ENCODE measurements at places on chromosomes 12 and 14. TPM values are rescaled to one million over a fixed set of nuclear protein-coding genes. Genes with fewer than 3 reads are reported as not detected.
A peak's percentile ranks its signal among the peaks of the same experiment; 100 is the strongest.

GRCh38 chr14:67583711-67584644 is 16.1 kb downstream of the PIGH start:
- H3K27me3 ChIP-seq, result no peaks in the 10 kb centered on the region
- peak; percentile 39 for DNase-seq
- no peaks in the 10 kb centered on the region for H3K36me3 ChIP-seq

DNA sequence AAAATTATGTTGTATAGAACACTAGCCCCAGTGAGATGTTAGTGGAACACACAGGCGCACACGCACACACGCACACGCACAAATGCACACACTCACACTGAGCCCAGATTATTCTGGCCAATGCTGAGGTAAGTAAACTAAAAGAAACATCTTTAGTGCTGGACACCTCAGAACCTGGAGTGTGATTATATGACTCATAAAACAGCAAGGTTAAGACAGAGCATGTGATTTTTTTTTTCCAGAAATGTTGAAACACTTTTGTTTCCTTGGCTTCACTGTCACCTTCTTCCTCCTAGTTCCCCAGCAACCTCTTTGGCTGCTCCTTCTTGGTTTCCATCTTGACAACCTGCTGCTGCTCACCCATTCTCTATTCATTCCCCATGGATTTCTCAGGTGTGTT is 141.0 kb upstream of the ALG10B start:
- H3K4me1 ChIP-seq, result no peaks in the 10 kb centered on the region
- no peaks in the 10 kb centered on the region for H3K27me3 ChIP-seq
- H3K4me3 ChIP-seq, result no peak overlapping the region
- no peak for DNase-seq

GRCh38 chr12:93855261-93855660 is 178.1 kb downstream of the CRADD start:
- peaks cover 2% of the 10 kb centered on the region for H3K36me3 ChIP-seq
- H3K4me3 ChIP-seq, result no peak overlapping the region
- no peak overlapping the region for H3K27ac ChIP-seq
- peaks cover 7% of the 10 kb centered on the region for H3K4me1 ChIP-seq
- DNase-seq, result no peak
- H3K27me3 ChIP-seq, result no peaks in the 10 kb centered on the region

Gene RNFT2
- 11.6 TPM for total RNA-seq

Gene MYBPC1
- not detected for total RNA-seq

Gene PAH
- not detected for total RNA-seq

- peak; percentile 83 for DNase-seq
- peaks cover 10% of the 10 kb centered on the region for H3K27me3 ChIP-seq
- H3K4me1 ChIP-seq, result peaks cover 41% of the 10 kb centered on the region
These were observed 4.4 kb downstream of the TXNRD1 start for GRCh38 chr12:104219908-104220404.

Gene LRRC74A
- not detected for total RNA-seq

DNA sequence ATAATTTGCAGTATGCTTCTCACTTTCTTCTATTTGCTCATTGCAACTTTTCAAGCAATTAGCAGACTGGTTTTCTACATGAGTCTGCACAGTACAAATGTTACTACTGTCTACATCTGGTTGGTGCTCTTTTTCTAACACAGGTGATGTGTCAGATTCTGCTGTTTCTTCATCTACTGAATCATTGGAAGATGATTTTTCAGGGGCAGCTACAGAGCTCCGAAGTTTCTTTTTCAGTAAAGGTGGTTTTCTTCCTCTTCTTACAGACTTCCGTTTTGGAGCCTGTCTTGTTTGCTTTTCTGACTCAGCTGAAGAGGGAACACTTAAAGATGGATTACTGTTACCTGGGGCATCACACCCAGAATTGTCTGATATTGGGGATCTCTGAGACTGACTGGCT is 62.1 kb downstream of the SCAF11 start:
- H3K27ac ChIP-seq, result peak overlapping the region; percentile 10
- no peak overlapping the region for H3K4me3 ChIP-seq
- H3K27me3 ChIP-seq, result no peaks in the 10 kb centered on the region

- H3K4me1 ChIP-seq, result no peaks in the 10 kb centered on the region
- no peaks in the 10 kb centered on the region for H3K36me3 ChIP-seq
- no peaks in the 10 kb centered on the region for H3K27me3 ChIP-seq
- no peak for DNase-seq
These were observed 32.1 kb downstream of the GALNT16 start for GRCh38 chr14:69291891-69292561.

DNA sequence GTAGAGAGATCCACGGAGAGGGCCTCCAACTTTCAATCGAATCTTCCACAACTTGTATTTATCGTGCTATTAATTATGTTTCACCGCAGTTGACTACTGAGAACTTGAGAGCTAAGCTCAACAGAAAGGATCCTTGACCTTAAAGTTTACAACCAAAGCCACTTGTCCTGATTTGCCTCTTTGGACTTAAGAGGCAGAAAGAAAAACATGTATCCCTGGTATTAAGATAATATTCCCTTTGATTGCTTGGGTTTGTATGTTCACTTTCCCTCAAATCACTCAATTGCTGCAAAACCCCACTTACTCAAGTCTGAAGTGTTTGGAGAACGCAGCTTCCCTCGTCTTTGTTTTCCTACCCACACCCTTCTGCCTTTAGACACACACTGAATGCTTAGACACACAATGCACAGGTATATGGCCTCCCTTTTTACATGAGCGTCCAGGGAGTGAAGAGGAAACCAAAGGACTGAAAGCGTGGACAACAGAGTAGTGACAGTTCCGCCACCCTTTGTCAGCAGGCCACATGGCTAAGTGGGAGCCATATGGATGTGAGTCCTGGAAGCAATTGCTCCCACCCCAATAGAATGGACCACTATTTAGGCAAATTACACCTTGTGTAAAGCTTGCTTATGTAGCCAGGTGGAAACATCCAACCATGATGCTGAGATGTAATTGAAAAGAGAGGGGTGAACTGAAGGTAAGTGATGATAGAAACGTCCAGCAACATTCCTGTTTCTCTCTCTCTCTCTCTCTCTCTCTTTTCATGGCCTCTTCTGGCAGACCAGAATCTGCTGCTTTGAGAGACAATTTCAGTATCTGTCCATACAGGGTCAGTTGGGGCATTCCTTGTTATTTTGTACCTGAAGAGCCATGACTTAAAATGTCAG is 1.4 kb upstream of the PKP2 start:
- no peak for DNase-seq
- H3K27ac ChIP-seq, result no peak overlapping the region
- peak overlapping the region; percentile 57 for H3K4me3 ChIP-seq

- peak; percentile 22 for DNase-seq
- no peaks in the 10 kb centered on the region for H3K27me3 ChIP-seq
- H3K4me1 ChIP-seq, result peaks cover 33% of the 10 kb centered on the region
- H3K27ac ChIP-seq, result peak overlapping the region; percentile 88
- H3K4me3 ChIP-seq, result peak overlapping the region; percentile 75
These were observed 2.1 kb upstream of the TEDC1 start for GRCh38 chr14:105488781-105489541.

Gene PIANP
- total RNA-seq, result not detected

Gene SLC17A8
- not detected for total RNA-seq

DNA sequence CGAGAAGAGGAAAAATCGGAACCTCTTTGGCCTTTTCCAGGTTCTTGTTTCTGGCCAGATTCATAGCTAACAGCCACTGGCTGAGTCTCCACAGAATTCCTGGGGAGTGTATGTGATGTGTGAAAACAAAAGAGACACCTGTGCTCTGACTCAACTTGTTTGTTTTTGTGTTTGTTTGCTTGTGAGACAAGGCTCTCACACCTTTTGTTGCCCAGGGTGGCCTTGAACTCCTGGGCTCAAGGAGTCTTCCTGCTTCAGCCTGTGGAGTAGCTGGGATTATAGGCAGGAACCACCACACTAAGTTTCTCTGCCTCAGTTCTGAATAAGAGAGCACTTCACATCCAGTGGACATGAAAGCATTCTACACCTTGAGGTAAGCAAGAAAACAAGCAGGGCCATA is 22.7 kb downstream of the MFAP5 start:
- no peaks in the 10 kb centered on the region for H3K27me3 ChIP-seq
- no peaks in the 10 kb centered on the region for H3K36me3 ChIP-seq
- no peak overlapping the region for H3K4me3 ChIP-seq
- peaks cover 15% of the 10 kb centered on the region for H3K4me1 ChIP-seq

DNA sequence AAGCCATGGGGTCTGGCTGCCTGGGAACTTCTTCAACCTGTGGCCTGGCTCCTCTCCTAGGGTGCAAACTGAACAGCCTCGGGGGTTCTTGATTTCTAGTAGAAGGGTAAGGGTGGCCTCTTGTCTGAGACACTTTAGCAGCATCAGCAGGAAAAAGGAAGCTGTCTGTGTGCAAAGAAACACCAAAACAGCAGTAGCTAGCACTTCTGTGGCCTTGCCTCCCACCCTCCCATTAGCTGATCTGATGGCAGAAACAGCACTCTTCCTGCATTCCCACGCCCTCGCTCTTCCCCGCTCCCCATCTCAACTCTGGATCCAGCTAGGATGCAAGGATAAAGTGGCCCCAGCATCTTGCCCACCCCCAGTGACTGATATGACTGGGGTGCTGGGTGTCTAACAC is 20.7 kb downstream of the SLC7A8 start:
- H3K36me3 ChIP-seq, result no peaks in the 10 kb centered on the region
- H3K27me3 ChIP-seq, result no peaks in the 10 kb centered on the region
- H3K4me3 ChIP-seq, result no peak overlapping the region
- H3K4me1 ChIP-seq, result peaks cover 14% of the 10 kb centered on the region

Gene CACNA2D4
- 4.3 TPM for total RNA-seq

DNA sequence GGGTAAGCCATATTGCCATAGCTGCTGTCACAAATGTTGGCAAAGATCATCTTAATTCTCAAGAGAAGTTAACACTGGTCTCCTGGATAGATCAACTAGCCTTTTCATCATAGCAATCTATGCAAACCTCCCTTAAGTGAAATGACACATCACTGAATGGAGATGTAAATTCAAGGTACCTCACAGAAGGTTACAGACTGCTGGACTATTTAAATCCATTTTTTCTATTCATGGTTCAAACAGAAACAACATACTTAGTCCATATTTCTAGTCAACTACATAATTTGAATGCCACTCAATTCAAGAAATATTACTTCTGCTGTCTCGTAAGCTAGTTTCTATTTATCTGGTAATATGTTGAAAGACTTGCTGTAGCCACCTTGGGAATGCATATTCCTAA is 748.3 kb downstream of the C12orf50 start:
- H3K27me3 ChIP-seq, result no peaks in the 10 kb centered on the region
- no peaks in the 10 kb centered on the region for H3K4me1 ChIP-seq
- no peaks in the 10 kb centered on the region for H3K36me3 ChIP-seq
- no peak overlapping the region for H3K4me3 ChIP-seq
- DNase-seq, result no peak

Gene SALL2
- total RNA-seq, result 2.9 TPM

DNA sequence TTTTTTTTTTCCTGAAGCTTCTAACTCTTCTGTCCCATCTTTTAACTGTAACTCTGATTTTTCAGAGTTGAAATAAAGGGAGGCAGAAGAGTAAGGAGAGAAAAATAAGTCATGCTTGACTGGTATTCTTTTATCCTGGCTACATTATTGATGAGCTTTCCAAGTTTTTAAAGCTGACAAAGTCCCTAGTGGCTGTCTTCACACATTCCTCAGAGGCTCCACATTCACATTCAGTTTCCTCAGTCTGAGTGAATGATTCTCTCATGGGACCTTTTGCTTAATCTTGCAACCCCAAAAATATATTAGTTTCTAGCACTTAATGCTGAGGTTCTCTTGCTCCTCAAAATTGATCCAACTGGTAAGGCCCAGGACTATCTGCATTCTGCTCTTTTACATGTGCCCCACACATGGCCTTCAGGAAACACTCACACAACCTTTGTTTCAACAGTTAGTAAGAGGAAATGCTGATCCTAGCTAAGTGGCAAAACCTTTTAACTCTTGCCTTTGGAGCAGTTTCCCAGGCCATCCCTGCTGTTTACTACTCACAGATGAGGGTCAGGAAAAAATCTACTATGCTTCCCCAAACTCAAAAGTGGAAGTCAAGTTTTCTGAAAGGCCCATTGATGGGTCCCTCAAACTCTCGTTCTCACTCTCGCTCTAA is 61.7 kb upstream of the SLC6A15 start:
- no peaks in the 10 kb centered on the region for H3K36me3 ChIP-seq
- no peak overlapping the region for H3K27ac ChIP-seq
- H3K4me3 ChIP-seq, result no peak overlapping the region
- no peaks in the 10 kb centered on the region for H3K4me1 ChIP-seq
- H3K27me3 ChIP-seq, result no peaks in the 10 kb centered on the region

Gene CLMN
- 0.31 TPM for total RNA-seq

DNA sequence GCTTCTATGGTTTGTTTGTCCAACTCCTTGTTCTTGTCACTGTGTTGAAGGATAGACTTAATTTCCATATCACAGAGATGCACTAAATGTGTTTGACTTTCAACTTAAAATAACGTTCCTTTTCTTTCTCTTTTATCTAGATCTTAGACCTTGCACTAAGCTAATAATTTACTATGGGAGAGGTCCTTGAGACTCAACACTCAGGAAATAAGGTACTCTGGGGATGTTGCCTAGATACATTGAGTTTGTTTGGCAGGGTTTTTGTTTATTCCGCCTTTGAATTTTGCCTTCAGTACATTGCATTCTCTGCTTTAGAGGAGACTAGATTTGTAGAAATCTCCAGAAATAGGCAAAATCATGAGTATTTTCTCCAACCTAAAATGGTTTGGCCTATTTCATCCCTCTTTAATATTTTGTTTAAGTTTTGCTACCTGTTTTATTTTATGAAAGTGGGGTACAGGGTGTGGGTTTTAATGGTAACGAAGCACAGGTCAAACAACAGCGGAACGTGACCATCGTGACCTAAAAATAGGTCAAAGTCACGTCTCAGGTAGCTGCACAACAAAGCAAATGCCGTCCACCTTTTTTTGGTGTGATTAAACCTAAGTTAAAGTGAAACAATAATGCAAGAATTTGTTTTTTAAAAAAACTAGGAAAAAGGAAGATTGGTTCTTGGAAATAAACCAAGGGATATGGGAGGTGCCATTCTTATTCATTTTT is 115.3 kb upstream of the CPSF6 start:
- DNase-seq, result no peak
- no peak overlapping the region for H3K4me3 ChIP-seq
- H3K36me3 ChIP-seq, result no peaks in the 10 kb centered on the region
- H3K27ac ChIP-seq, result no peak overlapping the region
- H3K4me1 ChIP-seq, result no peaks in the 10 kb centered on the region
- peaks cover 4% of the 10 kb centered on the region for H3K27me3 ChIP-seq

GRCh38 chr14:63512861-63513260 is 30.3 kb downstream of the PPP2R5E start:
- H3K27me3 ChIP-seq, result no peaks in the 10 kb centered on the region
- no peak for DNase-seq
- H3K4me1 ChIP-seq, result peaks cover 62% of the 10 kb centered on the region

Gene RPS6KL1
- 5.1 TPM for total RNA-seq

GRCh38 chr14:26599291-26599690 is 1.5 kb upstream of the NOVA1 start:
- H3K27ac ChIP-seq, result no peak overlapping the region
- DNase-seq, result no peak
- H3K4me3 ChIP-seq, result no peak overlapping the region

Gene LIN7A
- not detected for total RNA-seq

- H3K4me3 ChIP-seq, result peak overlapping the region; percentile 13
- DNase-seq, result peak; percentile 55
- peaks cover 22% of the 10 kb centered on the region for H3K36me3 ChIP-seq
- peaks cover 43% of the 10 kb centered on the region for H3K4me1 ChIP-seq
- peak overlapping the region; percentile 81 for H3K27ac ChIP-seq
These were observed 36.2 kb downstream of the SYNE3 start for GRCh38 chr14:95480109-95480886.

Gene DTX1
- 3.4 TPM for total RNA-seq
